Stimulated activated CD4-positive, alpha-beta T cell treated with anti-CD3 and anti-CD28 coated beads, Interleukin-1b, Interleukin-23, amount 100 ng/mL, for 1 hour (primary cell): ENCODE measurements at places on chromosomes 2 and 18.

DNA sequence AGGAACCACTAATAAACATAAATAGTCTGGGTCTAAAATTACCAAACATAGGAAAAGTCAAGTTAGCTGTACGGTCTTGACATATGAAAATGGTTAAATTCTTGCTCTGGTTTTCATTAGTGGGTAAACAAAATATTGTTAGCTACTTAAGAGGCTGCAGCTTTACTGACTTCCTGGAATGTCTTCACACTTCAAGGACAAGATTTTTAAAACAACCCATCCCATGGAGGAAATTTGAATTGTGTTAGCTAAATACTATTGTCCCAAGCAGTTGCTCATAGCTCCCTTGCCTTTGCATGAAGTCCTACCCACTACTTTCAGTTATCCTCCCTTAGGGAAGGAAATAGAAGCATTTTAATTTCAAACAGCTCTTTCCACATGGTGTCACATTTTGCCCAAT, 128.5 kb downstream of the EPHA4 start:
- DNase-seq, result no peak

- no peak for DNase-seq
Observed at GRCh38 chr2:80326214-80326613, 21.7 kb upstream of the LRRTM1 start.

DNA sequence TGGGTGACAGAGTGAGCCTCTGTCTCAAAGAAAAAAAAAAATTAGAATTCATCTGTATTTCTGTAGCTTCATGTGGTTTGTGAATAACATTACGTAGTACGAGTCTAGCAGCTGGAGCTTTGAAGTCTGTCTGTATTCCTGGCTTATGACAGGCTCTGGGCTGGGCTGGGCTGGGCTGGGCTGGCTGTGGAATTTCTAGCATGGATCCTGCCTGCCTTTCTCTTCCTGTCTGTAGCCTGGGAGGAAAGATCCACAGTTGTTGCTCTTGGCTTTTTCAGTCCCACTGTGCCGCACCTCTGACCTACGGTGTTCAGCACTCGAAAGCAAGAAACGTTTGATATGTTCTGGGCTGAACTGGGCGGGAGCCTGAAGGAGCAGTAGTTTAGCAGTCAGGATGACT, 55.4 kb downstream of the BOLA3 start:
- no peak for DNase-seq

GRCh38 chr18:58174285-58174684, 130.3 kb downstream of the NEDD4L start:
- DNase-seq, result no peak

DNA sequence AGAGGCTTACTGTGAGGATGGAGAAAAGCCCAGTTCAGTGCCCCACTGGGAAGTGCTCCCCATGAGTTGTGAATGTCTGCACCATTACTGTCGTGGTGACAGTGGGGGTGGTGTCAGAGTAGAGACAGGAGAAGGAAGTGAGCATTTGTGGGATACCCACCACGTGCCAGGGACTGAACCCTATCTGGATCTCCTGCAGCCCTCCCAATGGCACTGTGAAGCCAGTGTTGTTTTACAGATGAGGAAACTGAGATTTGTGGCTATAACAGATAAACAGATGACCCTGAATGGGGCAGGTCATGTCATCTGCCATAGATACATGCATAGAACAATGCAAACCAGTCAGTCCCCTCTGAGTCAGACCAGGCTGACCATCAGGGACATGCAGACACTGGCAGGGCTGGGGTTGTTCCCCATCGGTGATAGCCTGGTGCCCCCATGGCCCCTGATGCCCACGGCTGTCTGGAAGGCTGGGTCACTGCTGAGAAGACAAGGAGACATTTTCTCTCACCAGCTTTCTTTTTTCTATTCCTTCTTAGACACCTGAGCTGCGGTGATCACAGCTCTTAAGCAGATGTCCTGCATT, 60.8 kb downstream of the EMILIN2 start:
- DNase-seq, result no peak

GRCh38 chr2:213227458-213227857, 56.8 kb upstream of the SPAG16 start:
- DNase-seq, result no peak

GRCh38 chr18:3689986-3690763, 240.2 kb downstream of the TGIF1 start:
- DNase-seq, result no peak

DNA sequence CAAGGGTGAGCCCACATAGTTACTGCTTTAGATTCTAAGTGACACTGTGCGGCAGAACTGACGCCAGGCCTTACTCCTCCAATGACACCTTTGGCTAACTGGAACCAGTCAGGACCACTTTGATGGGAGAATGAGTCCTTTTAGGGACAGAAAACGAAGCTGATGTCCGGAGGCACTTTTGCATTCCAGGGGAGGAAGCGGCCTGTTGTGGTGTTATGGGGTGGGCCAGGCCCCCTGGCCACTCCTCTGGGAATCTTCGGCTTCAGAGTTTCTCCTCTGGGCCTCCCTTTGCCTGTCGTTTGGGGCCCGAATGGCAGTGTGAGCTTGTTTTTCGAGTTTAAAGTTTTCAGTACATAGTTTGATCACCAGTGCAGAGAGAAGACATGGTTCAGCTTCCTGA, 65.9 kb downstream of the MBP start:
- no peak for DNase-seq

DNA sequence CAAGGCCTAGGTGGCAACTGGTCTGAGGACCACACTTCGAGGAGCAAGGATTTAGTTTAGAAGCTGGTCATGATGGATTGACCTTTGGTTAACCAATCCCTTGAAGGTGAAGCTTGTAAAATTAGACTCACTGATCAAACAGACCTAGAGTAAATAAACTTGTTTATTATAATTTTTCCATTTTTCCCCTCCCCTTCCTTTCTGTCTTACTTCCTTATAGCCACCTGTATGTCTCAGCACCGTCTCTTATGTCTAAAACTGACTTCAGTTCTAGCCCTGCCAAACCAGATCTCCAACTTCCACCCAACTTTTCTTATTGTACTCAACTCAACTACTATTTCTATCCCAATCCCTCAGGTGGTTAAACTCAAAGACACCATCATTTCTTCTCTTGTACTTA, 92.8 kb upstream of the THOC1 start:
- no peak for DNase-seq

DNA sequence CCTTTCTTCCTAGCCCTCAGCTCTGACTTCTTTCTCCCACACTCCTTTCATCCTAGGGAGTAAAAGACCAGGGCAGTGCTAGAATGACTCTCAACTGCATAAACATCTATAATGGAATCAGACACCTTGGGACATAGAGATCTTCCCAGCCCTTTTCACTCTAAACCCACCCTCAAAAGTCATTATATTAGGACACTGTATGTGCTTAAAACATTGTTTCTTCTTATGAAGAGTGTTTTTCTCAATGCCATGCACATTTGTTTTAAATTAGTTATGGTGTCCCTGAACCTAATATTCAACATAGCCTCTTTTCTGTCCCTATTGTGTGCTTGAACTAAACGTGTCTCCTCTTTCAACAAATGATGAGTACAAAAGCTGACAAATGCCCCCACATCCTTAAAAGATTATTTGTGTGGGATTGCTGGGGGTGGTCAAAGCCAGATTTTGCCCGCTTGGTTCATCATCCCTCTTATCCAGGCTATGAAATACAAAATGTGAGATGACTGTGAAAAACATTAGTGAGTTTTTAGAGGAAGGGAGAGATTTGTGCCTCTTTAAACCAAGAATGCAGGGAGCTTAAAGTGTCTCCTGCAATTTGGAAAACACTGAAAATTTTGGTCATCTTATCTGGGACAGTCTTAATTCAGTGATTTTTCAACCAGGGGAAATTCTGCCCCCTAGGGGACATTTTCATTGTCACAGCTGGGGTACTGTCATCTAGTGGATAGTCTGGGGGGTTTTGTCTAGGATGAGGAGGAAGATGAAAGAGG, 29.0 kb downstream of the SERPINB5 start:
- DNase-seq, result no peak

- no peak for DNase-seq
Observed at GRCh38 chr18:23538870-23539269, 35.6 kb downstream of the RMC1 start.

GRCh38 chr18:10453261-10453805, 1.1 kb upstream of the APCDD1 start:
- DNase-seq, result no peak

DNA sequence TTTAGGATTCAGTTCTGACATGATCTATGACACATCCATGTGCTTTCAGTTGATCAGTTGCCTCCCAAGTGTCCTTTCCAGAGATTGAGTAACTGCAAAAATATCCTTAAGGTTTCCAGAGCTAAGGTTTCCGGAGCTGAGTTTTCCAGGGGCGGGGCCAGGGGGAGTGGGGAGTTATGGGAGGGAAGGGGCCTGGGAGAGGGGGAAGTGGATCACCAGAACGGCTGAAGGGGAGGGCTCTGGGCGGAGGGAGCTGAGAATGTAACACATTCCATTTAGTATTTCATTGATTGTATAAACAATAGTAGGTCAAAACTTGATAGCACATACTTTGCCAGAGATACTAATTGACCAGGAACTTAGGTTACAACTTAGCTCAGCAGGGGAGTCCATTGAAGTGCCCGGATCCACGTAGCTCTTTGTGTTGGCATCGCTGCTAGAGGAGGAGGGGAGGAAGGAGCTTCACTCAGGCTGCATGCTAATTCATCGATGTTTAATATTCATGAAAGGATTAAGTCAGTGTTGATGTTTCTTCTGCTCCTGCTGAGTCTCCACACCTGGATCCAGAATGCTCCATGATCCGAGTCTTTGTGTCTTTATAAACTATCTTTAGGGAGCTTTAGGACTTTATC, 289.8 kb downstream of the ALPK2 start:
- no peak for DNase-seq
